ENCODE measurements at places on chromosomes 4 and X. TPM values are rescaled to one million over a fixed set of nuclear protein-coding genes. Genes with fewer than 3 reads are reported as not detected.

GRCh38 chrX:87105131-87105530 lies 412.5 kb upstream of the KLHL4 start:
- no peak for DNase-seq

DNA sequence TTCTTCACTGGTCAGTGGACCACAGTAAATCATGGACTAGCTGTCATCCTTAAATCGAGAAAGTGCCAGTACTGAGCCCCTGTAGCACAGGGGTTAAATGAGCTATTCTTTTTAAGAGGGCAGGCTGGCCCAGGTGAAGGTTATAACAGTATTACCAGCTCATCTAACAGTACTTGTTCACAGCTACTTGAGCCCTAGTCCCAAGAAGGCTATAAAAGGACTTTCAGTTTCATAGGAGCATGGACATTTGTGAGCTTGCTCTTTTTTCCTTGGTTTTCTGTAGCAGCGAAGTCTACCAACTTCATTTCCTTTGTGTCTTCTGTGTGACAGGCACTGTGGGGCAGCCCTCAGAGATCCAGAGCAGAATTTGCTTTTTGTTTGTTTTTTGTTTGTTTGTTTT lies 61.0 kb downstream of the ARX start:
- no peak for DNase-seq

GRCh38 chr4:85787133-85787532 lies 312.2 kb downstream of the ARHGAP24 start:
- no peak for DNase-seq

DNA sequence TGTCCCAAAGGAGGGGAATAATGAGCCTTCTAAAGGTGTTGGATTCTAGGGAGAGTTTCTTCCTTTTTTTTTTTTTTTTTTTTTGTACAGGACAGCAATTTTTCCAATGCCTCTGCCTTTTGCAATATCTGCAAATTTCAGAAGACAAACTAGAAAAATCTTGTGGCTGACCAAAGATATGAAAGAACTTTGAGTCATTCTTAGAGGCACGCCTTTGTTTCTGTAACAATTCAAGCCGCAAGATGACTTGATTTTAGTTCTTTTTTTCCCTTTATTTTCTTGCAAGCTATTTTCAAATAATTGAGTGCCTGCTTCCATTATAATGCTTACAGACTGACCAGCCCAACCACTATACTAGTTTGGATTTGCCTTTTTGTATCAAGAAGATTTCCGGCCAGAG lies 47.6 kb upstream of the UXT start:
- DNase-seq = no peak

GRCh38 chr4:21893136-21893535 lies 55.4 kb downstream of the KCNIP4 start:
- DNase-seq = no peak

Gene KLB
- polyA plus RNA-seq = not detected

- no peak for DNase-seq
These were observed 150.8 kb upstream of the DIPK2B start for GRCh38 chrX:45351478-45351877.

Gene AMMECR1
- polyA plus RNA-seq = 14.8 TPM

Gene ANKRD50
- 0.39 TPM for polyA plus RNA-seq

Data from CD4-positive, CD25-positive, alpha-beta regulatory T cell (primary cell).